Stimulated activated naive B cell treated with anti-CD40 and anti-IgM and Interleukin-4, amounts not matched to agents 10 μg/mL and 1 μg/mL and 100 μg/mL, for 72 hours (primary cell): ENCODE measurements at places on chromosomes 2 and 18.

GRCh38 chr2:221124532-221125240 is 447.4 kb downstream of the EPHA4 start:
- DNase-seq: no peak

GRCh38 chr2:178830451-178830850 is 23.2 kb upstream of the TTN start:
- DNase-seq: no peak

- no peak for DNase-seq
Measured at GRCh38 chr2:107308835-107309234, 422.9 kb upstream of the ST6GAL2 start.

GRCh38 chr2:197435598-197436420 is 981 bp upstream of the SF3B1 start:
- no peak for DNase-seq

DNA sequence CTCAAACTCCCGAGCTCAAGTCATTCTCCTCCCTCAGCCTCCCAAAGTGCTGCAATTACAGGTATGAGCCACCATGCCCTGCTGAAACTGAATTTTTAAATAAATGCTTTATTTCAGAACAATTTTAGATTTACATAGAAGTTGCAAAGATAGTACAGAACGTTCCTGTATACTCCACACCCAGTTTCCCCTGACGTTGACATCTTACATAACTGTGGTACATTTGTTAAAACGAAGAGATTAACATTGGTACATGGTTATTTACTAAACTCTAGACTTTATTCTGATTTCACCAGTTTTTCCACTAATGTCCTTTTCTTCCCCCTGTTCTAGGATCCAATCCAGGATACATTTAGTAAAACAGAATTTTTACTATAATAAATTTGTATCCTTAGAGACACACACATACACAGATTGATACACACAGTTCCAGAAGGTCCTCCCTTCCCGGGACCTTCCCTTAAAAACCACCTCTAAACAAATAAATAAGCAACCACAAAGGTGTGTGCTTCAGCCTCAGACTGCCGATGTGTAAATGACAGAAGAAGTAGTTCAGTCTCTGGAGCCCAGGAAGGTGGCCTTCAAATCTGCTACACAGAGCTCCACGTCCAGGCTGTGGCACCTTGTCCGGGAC is 6.9 kb downstream of the NEU2 start:
- no peak for DNase-seq

DNA sequence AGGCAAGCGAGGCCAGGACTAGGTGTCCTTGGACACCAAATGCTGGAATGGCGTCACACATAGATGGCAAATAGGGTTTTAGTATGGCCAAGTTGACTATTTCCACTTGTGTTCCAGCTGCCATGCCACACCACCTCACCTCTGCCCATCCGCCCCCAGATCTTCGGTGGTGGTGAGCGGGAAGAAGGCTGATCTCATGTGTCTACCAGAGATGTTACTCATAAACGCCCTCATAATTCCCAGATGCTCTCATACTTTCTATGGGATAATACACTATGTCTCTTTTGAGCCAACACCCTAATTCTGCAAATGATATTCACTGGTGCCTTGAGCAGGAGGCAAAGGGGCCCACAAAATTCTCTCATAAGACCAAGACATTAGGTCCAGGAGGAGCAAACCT is 281.1 kb upstream of the FN1 start:
- DNase-seq: no peak

DNA sequence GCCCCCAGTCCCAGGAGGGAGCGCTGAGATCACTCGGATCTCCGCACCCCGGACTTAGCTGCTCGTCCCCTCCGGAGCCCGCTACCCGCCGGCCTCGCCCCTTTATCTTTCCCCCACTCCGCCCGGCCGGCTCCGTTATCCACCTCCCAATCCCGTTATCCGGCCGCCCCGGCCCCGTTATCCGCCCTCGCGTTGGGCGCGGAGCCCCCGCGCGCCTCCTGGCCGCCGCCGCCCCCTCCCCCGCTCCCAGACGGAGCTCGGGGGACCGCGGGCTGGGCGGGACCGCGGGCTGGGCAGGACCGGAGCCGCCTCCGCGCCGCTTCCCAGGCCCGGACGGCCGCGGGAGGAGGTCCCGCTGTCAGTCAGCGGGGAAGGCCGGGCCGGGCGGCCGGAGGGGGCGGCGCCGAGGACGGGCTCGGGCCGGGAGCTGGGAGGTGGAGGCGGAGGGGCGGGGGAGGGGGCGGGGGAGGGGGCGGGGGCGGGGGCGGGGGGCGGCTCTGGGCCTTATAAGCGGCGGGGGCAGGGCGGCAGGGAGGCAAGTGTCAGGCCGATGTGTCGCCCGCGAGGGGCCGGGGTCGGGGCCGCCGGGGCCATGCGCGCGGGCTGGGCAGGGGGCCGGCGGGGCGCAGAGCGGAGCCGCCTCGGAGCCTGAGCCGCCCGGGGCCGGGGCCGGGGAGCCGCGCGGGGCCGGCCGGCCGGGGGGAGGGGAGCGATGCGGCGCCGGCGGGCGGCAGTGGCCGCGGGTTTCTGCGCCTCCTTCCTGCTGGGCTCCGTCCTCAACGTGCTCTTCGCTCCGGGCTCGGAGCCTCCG is at the start of gene PKDCC:
Gene PKDCC (plus strand): TSS at position 534 of the 811 bp plus-strand sequence. CDS start 179 bp downstream, at position 713.
- no peak for DNase-seq

GRCh38 chr18:42893977-42894376 is 221.5 kb downstream of the RIT2 start:
- DNase-seq: no peak

GRCh38 chr2:63522950-63523349 is 65.3 kb downstream of the WDPCP start:
- no peak for DNase-seq

DNA sequence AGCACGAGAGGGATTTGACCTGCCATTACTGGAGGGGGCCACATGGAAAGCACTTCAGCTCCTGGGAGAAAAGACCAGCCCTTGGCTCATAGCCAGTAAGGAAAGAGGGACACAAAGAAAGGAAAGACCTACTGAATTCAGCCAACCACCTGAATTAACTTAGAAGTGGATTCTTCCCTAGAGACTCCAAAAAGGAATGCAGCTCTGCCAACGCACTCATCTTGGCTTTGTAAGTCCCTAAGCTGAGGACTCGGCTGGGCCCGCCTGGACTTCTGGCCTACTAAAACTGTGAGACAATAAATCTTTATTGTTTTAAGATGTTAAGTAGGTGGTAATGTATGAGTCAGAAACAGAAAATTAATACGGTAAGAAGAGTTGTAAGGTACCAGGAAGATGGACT is 11.5 kb downstream of the ATF2 start:
- no peak for DNase-seq

DNA sequence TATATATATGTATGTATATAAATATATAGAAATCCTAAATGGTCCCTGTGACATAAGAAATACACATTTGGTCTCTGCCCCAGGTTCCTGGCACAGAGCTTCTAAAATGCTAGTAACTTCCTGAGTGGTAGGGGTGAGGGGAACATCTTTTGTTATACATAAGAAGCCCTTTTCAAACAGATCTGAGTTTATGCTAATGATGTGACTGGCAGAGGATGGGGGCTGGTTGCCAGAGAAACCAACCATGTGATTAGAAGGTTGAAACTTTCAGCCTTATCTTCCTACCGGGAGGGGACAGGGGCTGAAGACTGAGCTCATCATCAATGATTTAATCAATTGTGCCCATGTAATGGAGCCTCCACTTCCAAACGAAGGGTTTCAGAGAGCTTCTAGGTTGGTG is 16.3 kb downstream of the MFSD2B start:
- no peak for DNase-seq

DNA sequence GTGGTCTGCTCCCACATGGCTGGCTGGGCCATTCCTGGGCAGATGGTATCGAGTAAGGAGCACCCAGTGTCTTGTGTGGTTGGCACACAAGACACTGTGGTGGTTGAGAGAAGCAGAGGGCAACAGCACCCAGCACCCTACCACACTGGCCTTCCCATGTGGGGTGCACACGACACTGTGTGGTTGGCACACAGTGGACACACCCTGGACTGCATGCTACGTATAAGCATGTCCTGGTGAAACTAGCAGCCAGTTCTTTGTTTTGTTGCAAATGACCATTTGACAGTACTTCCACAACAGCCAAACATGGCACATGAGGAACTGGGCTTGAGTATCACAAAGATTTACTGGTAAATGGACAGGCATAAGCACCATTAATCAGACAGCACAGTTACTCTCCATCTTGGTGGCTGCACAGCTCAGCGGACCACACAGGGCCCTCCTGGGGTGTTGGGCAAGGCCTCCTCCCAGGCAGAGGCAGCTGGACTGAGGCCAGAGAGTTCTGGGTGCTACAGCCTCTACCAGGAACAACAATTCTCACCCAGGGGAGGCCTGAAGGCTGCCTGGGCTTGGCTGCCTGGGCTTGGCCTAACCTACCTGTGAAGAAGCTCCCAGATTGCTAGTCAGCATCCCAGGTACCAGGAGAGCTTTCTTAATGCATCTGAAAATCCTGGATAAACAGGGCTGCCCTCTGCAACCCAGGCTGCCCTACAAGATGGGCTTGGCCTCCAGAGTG is 59.3 kb upstream of the ALPP start:
- DNase-seq: no peak

DNA sequence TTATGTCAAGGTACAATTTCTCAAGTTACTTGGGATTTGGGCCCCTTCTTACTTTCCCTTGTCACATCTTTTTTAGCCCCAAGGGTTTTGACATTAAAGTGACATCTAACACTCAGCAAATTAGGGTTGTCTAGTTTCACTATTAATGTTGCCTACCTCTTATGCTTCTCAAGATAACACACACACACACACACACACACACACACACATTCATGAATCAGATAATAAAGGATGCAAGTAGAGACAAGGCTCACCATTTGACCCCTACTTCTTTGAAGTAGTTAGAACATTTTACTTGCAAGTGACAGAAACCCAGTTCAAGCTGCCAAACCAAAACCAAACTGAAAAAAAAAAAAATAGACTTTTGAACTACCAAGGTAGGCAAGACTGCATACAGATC is 138.8 kb downstream of the TRIB2 start:
- no peak for DNase-seq

DNA sequence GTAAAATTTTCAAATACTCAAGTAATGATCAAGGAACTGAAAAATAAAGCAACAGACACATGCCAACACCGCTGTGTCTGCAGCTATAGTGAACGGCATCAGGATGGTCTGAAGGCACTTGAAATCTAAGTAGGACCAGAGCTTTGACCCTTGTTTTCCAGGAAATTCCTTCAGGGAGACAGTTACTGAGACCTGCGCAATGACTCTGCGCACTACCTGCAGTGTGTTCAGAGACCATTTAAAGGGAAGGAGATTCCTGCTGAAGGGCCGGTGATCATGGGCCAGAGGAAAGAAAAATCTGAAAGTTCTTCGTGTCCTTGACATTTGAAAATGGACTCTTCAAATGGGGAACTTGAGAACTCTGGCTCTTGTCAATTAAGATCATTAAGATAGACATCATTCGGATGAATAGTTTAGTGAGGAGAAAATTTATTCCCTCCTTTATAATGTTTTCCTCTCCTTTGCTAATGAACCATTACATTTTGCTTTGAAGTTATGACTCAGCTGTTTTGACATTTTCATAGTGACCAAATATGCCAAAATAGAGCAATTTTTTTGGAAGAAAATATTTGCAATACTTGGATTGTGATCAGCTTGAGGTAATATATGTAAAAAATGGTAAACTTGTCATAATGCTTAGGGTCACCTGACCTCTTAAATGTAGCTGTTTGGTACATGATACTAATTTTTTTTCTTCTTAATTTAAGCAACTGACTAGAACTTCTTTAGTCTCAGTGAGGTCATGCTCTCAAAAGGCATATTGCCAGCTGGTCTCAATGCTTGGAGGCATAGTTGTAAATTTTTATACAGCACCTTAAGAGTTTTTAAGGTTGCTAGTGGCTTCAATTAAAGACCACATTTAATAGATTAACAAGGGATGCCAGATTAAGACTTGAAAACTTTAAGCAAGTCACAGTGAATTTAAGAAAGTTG is 329.3 kb downstream of the ARHGAP15 start:
- no peak for DNase-seq

- DNase-seq: no peak
Measured at GRCh38 chr2:141242008-141242407, 888.8 kb downstream of the LRP1B start.

DNA sequence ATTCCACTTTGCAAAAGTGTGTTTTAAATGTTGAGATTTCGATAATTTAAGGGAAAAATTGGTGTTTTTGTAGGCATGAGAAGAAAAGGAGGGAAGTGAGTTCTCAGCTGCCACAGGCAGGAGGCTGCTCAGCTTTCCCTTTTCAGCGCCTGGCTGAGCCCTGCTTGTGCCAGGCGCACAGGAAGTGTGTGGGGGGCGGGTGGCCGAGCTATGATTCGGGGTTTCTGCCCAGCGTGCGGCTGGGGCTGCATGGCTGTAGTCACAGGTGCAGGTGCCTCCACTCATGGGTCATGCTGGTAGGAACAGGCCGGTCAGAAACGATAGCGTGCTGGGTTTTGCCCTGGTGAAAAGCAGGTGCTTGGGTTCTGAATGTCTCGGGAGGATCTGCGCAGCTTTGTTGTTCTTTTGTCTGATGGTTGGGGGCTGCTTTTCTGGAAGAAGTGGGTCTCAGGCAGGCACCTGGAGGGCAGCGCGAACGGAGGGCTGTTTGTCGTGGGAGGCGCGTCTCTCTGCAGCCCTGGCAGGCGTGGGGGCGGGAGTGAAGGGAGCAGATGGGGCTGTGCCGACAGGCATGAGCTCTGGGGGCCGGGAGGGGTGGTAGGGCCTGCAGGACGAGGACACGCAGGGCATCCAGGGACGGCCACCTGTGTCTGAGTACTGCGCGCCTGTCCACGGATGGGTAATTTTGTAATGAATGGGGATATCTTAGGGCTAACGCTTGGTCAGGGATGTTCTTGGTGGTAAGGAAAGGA is 2.1 kb downstream of the KCNG2 start:
- DNase-seq: peak; percentile 32

- DNase-seq: no peak
Measured at GRCh38 chr2:20042531-20042930, 8.9 kb downstream of the LAPTM4A start.

- no peak for DNase-seq
Measured at GRCh38 chr18:8946066-8946838, 156.2 kb upstream of the NDUFV2 start.

DNA sequence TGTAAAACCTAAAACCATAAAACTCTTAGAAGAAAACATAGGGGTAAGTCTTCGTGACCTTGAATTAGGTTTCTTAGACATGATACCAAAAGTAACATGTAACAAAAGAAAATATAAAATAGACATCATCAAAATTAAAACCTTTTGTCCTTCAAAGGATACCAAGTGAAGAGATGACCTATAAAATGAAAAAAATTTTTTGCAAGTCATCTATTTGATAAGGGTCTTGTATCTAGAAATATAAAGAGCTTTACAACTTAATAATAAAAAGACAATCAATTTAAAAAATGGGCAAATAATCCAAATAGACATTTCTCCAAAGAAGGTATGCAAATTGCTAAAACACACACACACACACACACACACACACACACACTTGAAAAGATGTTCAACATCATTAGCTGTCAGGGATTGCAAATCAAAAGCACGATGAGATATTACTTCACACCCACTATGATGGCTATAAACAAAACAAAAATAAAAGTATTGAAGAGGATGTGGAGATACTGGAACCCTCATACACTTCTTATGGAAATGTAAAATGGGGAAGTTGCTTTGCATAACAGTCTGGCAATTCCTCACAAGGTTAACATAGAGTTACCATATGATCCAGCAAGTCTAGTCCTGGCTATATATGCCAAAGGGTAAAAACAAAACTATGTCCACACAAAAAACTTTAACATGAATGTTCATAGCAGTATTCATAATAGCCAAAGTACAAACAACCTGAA is 23.3 kb downstream of the SPDYA start:
- no peak for DNase-seq

- no peak for DNase-seq
Measured at GRCh38 chr2:72204786-72205503, 57.3 kb upstream of the CYP26B1 start.

- DNase-seq: no peak
Measured at GRCh38 chr2:164745012-164745797, 96.4 kb downstream of the COBLL1 start.
